ENCODE measurements at places on chromosomes 5 and 9.

- peak; percentile 61 for DNase-seq
These were observed 729 bp upstream of the TMEM38B start for GRCh38 chr9:105693435-105694189.

DNA sequence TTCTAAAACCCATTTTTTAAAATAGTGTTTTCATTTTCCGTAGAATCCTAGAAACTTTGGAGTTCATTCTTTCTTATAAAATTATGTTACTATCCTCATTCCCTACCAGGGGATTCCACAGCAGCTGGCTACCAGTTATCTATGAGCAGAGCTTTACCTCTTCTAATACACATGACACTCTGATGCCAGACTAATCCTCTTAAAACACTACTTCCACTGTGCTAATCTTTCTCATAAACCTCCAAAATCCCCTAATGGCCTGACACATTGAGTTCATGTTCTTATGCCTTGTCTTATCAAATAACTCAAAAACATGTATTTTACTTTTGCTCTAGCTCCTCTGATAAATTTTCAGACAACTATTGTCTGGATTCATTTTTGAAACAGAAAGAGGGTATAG is 633.6 kb upstream of the FTMT start:
- DNase-seq, result no peak

DNA sequence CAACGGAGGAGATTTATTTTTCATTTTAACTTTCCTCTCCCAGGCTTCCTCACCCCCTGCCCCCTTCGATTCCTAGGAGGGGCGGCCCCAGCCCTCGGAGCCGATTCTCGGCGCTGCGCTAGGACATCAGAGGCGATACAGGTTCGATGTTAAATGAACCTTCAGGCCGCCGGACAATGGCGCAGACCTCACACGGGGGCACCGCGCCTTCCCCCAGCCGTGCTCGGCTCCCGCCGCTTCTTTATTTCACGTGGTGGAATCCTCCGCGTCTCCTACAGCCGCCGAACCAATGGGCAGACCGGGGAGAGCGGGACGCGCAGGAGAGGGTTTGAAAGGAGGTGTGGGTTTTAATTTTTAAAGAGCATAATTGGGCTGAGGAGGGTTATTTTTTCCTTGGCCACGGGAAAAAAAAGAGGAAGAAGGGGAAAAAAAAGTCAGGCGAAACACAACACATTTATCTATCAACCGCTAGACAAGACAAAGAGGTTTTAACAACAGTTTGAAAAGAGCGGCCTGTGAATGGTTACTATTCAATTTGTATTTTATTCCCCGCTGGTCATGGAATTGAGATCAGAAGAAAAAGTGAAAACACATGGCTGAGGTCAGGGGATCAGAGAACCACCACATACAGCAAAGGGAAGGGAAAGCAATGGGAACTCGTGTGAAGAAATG is 126.8 kb downstream of the TMEM174 start:
- DNase-seq, result no peak

GRCh38 chr5:135950611-135951010 is 4.2 kb downstream of the LECT2 start:
- DNase-seq, result no peak

DNA sequence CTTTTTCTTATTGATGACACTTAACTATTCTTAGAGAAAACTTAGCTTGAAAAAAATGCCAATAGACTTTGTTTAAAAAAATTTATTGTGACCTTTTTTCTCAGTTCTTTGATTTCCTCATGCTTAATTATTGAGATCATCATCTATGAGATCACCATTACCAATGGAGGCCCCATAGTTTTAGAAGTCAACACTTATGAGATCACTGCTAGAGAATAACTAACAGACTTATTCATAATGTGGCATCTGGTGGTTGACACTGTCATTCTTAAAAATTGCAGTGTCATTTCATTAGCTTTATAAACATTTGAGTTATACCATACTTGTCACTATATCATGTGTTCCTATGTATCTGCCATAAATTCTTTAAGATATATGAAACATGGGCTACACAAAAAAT is 14.9 kb upstream of the FEM1C start:
- no peak for DNase-seq

DNA sequence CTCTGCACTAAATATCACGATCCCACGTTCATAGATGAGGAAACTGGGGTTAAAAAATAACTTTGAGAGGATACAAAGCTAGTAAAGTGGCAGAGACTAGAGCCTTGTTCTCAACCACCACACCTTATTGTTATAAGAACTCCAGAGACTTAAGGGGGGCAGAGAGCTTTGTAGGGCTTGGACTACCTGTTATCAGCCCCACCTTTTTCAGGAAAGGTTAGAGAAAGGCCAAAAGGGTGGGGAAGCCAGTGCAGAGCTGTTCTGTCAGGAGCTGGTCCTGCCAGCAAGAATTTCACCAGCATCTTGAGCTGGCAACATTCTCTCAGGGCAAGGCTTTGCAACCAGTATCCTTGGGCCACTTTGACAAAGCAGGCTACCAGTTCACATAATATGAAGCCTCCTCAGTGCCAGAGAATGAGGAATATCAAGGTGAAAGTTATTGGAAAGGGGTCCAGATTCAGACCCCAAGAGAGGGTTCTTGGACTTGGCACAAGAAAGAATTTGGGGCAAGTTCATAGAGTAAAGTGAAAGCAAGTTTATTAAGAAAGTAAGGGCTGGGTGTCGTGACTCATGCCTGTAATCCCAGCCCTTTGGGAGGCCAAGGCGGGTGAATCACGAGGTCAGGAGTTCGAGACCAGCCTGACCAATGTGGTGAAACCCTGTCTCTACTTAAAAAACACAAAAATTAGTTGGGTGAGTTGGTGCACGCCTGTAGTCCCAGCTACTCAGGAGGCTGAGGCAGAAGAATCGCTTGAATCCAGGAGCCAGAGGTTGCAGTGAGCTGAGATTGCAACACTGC is 66.2 kb upstream of the CLINT1 start:
- no peak for DNase-seq

GRCh38 chr5:108481355-108481931 is 99.5 kb upstream of the FBXL17 start:
- DNase-seq, result peak; percentile 72

DNA sequence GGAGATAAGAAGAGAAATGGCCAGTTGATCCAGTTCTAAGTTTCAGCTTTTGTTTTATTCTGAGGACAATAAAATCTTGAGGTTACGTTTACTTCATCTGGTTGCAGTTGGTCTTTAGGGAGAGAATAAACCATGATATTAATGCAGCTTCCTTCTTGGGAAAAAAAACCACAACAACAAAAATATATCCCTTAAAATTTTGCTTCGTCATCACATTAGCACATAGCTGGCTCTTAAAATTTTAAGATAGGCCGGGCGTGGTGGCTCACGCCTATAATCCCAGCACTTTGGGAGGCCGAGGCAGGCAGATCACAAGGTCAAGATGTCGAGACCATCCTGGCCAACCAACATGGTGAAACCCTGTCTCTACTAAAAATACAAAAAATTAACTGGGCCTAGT is 86.4 kb downstream of the EQTN start:
- no peak for DNase-seq

DNA sequence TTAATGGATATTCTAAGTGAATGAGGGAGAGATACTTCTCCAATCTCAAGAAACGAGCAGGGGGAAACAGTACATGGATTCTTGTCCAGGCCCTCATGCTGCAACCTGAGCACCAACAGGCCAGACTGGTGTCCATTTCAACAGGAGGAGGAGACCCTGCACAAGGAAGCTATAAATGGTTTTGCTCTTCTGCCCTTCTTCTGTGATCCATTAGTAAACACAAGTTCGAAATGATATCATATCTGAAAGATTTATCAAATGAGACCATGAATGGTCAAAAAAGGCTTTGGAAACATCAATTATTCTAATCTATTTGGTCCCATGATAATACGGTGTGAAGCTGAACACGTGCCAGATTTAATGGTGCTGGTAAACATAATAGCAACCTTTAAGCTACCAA is 109.8 kb downstream of the NR6A1 start:
- DNase-seq, result peak; percentile 84

GRCh38 chr5:34848230-34848629 is 9.3 kb downstream of the TTC23L start:
- DNase-seq, result no peak

DNA sequence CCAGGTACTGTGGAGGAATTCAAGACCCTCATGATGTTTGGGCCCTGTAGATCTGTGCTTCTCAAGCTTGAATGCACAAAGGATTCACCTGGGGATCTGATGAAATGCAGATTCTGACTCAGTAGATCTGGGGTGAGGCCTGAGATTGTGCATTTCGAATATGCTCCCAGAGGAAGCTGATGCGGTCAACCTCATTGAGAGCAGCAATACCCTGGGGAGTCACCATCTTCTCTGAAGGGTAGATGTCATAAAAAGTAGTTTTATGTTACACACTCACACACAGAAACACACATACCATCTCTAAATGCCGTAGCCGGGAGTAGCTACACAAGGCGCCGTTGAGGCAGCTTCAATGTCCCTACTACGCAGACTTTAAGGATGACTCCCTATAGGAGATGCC is 55.8 kb upstream of the CPEB4 start:
- no peak for DNase-seq

GRCh38 chr9:78972303-78972999 is 599.3 kb upstream of the TLE4 start:
- peak; percentile 98 for DNase-seq

DNA sequence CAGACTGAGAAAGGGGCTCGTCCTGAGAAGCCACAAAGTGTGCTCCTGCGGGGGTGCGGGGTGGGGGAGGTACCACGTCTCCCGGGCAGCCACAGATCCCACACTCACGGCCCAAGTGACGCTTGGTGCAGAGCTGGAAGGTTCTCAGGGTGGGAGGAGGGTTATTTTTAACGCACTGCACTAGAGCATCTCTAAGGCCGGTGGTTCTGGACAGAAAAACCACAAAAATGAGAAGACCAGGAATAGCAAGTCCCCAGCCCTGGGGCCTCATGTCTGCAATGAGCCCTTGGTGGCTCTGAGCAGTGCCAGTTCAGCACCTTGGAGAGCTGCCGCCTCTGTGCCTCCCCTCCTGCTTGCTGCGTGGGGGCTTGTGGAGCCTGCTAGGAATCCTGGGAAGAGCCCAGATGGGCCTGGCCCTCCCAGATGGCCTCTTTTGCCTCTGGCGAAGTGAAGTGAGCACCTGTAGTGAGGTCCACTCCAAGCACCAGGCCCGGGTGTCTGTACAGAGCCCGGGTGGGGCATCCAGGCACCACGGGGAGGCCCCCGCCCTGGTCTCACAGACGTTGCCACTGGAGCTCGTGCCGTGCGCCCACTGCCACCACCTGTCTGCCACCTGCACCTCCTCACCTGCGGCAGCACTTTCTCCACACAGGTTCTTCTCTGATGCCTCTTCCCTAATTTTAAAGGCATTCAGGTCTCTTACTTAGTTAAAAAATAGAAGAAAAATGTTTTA is 48.9 kb upstream of the CACNA1B start:
- DNase-seq, result no peak

DNA sequence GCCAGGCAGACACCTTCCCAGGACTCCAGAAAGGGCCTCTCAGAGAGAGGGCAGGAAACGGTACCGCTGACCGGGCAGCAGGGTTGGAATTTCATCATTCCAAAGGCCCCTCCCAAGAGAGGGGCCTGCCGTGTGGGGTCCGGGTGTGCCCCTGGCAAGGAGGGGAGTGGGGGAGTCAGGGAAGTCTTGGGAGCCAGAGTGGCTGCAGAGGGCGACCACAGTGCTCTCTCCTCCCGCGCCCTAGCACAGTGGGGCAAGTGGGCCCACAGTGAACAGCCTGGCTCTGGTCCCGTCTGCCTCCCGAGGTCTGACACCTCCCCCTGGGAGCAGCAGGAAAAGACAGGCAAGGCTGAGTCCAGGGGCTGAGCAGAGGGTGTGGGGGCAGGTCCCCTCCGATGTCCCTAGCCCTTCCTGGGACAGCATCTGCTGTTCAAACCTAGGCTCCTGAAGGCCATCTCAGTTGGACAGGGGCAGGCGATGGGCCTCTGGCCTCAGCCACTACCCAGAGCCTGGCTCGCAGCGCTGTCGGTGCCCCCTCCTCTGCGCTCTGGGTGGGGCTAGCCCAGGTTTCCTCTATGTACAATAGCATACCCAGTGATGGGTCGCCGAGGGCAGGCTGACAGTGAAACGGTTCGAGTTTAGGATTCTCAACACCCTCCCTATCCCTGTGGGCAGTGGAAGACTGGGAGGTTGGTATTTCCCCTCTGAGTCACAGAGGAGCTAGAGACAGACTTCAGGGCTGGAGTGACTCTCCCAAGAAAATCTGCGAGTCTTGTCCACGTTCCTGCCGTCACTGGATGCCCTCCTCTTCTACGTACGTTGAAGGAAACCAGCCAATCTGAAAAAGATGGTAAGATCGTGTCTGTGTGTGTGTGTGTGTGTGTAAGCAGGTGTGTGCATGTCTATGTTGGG is 25.4 kb upstream of the SARDH start:
- DNase-seq, result no peak

GRCh38 chr9:93012963-93013855 is 45.3 kb upstream of the SUSD3 start:
- DNase-seq, result no peak

- no peak for DNase-seq
These were observed 7.0 kb downstream of the NDUFB6 start for GRCh38 chr9:32565967-32566366.

DNA sequence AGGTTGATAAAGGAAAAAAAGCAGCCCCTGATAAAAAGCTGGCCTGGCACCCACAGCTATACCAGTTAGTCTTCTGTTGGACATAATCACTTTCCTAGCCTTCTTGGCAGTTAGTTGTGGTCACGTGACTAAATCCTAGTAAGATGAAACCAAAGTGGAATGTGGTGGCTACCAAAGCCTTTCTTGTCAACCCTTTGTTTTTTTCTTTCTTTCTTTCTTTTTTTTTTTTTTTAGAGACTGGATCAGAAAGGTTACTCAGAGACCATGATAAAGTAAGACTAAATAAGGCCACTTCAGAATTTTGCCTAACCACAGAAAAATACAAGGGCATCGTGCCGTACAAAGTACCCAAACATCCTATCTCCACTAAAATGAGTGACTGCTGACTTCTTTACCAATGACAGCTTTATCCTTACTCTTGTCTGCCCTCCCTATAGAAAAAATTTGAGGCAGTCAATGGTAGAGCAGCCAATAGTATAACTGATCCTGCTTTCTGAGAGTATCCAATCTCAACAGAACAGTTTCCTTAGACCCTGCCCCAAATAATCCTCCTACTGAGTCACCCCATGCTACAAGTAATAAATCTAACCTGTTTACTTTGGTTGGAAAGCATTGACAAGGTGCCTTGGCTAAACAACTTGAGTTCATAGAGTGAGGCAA is 14.2 kb upstream of the KIF27 start:
- peak; percentile 36 for DNase-seq

DNA sequence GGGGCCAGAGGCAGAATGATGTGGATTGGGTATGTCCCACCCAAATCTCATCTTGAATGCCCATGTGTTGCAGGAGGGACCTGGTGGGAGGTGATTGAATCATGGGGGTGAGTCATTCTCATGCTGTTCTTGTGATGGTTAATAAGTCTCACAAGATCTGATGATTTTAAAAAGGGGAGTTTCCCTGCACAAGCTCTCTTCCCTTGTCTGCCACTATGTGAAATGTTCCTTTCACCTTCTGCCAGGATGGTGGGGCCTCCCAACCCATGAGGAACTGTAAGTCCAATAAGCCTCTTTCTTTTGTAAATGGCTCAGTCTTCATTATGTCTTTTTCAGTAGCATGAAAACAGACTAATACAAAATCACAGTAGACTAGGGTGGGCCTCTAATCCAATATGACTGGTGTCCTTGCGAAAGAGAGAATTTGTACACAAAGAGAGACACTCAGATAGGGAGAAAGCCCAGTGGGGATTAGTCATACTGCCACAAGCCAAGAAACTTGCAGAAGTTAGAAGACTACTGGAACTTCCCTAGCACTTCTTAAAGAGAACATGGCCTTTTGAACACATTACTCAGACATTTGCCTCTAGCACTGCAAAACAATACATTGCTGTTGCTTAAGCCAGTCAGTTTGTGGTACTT is 68.4 kb downstream of the ANXA1 start:
- DNase-seq, result no peak

GRCh38 chr5:142290577-142291299 is 34.1 kb downstream of the SPRY4 start:
- peak; percentile 45 for DNase-seq
